ENCODE measurements at places on chromosomes 7 and 10.

- DNase-seq, result no peak
These were observed 283.7 kb upstream of the HGF start for GRCh38 chr7:82053453-82054032.

DNA sequence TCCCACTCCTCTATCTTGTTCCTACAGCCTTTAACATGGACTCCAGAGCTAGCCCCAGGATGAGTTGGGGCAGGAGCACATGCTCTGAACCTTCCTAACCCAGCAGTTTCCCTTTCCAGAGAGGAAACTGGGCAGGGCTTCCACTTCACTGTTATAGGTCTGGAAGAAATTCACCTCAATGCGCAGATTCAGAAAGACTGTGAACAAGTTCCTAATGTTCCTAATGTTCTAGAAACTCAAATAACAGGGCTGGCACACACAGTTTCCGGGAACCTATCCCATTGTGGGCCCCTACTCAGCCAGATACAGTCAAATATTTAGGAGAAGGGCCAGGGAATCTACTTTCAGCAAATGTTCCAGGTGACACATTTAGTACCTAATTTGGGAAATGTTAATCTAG is 29.7 kb downstream of the ABCC2 start:
- DNase-seq, result no peak

GRCh38 chr10:104090611-104091010 is 4.9 kb upstream of the COL17A1 start:
- no peak for DNase-seq

DNA sequence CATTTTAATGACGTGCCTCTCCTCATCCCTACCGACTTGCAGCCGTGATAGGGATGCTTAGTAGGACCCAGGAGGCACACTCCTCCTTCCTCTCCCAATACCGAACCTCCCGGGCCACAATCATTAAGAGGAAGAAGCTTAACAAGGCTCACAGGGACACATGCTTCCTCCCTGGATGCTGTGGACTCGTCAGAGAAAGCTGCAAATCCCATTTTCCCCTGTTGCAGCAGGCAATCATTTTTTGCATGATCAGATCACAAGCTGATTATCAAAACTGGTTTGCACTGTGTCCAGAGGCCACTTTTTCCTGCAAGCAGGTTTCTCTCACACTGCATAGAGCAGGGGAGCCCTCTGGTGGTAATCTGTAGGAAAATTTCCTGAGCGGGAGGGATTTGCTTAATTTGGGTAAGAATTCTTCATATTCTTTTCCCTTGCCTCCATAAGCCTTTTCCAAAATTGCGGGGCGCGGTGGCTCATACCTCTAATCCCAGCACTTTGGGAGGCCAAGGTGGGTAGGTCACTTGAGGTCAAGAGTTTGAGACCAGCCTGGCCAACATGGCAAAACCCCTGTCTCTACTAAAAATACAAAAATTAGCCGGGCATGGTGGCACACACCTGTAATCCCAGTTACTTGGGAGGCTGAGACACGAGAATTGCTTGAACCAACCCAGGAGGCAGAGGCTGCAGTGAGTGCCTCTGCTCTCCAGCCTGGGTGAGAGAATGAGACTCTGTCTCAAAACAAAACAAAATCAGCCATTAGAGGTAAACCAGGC is 16.1 kb upstream of the LAMB4 start:
- DNase-seq, result peak; percentile 82

DNA sequence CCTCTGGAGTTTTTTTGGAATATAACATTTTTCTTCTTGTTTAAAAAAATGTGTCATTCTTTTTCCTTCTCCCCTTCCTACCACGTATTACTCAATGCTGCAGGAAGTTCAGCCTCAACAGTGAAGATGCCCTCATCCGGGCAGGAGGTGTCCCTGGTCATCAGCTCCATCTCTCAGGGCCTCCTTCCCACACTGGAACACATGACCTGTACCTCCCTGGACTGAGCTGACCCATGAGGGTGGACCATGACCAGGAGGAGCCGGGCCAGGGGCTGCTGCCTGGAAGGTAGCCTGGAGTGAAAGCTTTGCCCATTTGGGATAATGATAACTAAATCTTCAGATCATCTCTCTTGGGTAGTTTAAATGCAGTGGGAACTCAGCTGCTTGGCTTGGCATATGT is 316.5 kb upstream of the ZMIZ1 start:
- no peak for DNase-seq

DNA sequence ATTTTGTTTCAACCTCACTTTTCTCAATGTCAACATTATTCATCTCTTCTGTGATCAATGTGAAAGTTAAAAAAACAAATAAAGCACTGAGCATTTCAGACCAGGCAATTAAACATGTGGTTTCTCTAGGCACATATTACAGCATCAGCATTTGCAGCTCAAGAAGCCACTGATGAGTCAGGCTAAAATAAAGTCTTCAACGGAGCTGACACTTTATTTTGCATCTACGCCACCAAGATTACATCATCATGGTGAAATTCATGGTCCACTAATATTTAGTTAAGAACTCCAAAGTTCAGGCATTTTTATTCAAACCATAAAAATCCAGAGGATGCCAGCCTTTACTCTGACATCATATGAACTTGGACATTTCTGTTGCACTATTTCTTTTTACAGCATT is 33.0 kb downstream of the MAGI2 start:
- no peak for DNase-seq

Measured in inflammatory macrophage treated with lipopolysaccharide for 1 hour (primary cell).